Panc1 (cell line): ENCODE measurements at places on chromosomes 2 and 18.
A peak's percentile ranks its signal among the peaks of the same experiment; 100 is the strongest.

DNA sequence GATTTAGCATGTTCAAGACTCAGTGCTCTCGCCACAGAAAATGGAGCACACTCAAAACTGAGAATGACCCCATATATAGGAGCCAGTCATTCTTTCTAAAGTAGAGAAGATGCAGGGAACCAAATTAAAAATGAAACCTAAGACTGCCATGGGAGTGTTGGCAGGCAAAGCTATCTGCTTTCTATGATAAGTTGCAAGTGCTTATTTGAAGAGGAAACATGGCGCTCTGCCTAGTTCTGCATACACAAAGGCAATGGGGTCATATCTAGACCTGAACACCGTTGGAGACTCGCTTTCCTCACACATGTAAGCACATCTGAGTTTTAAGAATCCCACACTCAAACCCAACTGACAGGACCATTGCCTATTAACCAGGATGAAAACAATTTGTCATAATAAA is 292.5 kb downstream of the ALK start:
- no peak for DNase-seq

DNA sequence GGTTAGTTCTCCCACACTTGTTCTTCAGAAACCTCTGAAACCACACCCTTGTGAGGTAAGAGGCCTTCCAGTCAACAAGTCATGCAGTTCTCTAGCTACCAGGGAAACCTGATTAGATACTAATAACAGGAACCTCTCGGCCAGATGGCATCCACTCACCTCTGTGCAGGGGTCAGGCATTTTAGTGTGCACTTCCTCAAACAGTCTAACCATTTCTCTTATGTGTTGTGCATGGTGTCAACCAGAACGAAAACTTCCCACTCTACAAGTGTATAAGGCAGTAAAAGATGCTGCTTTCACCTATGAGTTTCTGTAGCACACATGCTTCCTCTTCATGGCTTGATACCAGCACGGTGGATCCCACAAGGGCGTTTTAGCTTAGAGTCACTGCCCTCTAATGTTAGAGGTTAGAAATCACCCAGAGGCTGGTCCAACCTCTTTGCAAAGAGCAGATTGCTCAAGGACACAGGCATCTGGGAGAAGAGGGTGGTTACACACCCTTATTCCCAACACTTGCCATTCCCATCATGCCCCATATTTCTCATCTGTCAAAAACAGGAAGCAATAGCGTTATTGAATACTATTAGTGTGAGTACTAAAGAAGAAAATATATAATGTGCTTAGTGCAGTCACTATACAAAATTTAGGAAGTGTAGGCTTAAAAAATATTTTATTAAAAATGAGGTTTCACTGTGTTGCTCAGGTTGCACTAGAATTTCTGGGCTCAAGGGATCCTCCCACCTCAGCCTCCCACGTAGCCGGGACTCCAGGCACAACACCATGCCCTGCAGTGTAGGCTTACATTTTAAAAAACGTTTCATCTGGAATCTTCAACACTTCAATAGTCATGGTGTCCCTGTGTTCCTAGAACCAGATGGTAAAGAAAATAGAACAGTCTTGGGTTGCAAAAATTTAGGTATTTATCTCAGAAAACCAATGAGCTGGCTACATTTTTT is 34.5 kb upstream of the RAB31 start:
- peak; percentile 41 for DNase-seq

DNA sequence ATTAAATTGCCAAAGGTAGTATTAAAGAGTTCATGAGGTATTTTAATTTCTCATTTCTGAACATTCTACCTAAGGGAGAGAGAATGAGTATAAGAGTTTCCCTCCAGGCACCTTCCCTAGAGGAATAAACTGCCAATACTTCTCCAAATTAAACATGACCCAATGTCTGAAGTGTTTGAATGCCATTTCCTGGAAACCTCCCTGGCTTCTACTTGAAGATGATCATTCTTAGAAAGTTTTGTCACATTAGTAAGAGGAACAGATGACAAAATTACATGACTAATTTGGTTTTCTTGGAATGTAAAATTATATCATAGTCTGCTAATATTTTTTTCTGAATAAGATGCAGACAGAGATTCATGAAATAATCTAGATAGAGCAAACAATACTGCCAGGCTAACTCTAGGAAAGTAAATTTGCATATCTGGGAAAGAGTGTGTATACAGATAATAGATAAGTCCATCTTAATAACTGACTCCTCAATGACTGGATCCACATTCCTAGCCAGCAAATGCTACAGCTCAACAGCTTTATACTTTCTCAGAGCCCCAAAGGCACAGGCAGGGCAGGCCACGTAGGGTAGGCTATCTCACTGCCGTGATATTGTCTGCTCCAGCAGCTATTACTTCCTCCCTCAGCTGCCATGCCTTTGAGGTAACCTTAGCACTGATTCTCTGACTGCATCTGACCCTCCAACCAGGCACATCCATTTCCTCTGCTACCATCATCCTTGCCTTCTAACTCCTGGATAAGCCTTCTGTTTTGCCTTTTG is 630.8 kb upstream of the PIK3C3 start:
- DNase-seq, result no peak

DNA sequence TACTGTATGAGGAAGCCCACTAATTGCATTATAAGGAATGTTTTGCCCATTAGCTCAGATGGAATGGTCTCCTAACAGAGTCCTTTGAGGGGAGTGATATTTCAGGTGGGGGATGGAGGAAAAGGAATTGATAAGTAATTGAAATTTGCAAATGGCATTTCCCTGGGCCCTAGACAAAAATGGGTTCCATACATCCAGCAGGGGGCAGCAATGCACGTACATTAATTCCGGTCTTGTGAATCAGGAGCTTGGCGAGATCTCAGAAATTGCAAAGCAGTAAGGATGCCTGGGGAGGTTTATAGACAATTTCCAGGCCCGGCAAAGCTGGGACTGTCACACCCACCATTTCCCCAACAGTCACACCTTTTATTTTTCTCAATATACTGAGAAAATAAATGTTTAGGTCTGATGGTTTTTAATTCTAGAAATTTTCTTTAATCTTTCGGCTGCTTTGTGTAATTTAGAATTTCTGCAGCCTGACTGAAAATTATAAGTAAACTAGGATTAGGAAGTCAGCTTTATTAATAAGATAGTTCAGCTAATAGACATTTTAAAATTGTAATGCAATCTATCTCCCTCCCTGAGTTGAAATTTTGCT is 122.8 kb downstream of the LYPD1 start:
- peak; percentile 32 for DNase-seq

DNA sequence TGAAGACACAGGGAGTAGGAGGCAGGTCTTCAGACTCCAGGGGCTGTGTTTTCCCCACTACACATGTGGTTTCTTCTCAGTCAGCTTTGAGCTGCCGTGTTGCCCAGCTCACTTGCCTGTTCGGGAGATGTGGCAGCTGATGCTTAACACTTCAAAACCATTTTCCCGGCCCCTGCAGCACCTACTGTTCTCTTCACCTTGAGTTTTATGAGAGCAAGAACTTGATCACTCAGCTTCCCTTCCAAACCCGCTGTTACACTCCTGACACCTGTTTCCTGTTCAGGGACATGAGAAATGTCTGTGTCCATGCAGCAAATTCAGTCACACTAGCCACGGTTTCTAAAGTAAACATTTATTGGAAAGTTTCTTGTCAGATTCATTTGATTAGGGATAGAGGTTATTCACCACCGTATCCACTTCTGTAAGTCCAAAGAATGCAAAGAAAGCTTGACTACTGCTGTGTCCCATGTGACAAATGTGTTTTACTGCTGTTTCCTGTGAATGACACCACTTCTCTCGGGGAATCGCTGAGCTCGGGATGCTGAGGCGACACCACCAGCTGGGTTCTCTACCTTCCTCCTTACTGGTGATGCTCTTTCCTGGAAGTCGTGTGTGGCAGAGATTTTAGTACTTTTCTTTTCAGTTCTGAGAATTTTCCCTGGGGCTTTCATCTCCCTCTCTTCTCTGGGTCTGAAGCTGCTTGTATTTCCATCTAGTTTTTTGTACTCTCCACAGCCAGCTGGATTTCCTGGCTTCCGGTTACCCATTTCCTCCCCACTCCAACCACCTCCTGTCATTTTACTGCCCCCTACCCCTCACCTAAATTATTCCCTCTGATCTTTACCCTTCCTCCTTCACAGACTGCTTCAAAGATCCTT is 91.7 kb downstream of the KLF7 start:
- no peak for DNase-seq

DNA sequence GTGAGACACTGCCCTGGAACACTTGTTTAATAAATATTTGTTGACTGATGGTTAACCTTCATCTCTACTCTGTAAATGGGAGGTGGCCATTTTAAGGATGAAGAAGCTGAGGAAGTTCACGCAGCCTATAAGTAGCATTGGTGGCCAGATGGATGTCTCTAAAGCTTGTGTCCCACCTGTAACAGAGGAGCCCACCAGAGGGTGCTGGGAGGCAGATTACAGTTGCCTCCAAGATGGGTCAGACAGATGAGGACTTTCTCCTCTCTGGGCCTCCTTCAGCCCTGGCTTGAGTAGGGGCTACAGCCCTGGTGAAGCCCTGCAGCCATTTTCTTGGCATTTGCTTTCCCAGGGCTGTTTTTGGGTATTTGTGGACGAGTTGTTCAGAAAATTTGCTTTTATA is 45.0 kb upstream of the MCFD2 start:
- no peak for DNase-seq

- no peak for DNase-seq
Measured at GRCh38 chr2:33373986-33374385, 102.5 kb upstream of the RASGRP3 start.

DNA sequence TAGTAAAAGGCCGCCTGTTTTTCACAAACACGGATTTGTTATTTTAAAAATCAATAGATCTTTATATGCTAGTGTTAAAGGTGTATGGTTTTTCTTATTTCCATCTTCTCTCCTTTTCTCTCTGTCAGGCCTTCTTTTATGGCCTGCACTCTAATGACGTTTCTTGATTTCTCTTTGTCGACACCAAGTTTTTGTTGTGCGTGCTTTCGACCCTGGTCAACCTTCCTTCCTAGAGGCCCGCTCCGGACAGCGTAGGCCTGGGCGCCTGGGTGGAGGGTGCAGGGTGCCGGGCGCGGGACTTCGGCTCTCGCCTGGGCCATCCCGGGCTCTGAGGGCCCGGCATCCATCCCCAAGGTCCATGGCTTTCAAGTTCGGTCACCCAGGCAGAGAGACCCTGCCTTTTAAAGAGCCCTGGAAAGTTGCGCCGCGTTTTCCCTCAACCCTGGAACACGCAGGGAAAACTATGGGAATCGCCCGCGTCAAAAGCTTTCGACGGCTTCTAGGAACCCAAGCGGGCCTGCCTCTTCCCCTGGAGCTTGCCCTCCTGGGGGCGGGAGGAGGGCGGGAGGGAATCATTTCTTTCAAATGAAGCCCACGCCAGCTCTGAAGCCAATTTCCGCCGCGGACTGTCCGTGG is 4.1 kb upstream of the SATB2 start:
- DNase-seq, result no peak

DNA sequence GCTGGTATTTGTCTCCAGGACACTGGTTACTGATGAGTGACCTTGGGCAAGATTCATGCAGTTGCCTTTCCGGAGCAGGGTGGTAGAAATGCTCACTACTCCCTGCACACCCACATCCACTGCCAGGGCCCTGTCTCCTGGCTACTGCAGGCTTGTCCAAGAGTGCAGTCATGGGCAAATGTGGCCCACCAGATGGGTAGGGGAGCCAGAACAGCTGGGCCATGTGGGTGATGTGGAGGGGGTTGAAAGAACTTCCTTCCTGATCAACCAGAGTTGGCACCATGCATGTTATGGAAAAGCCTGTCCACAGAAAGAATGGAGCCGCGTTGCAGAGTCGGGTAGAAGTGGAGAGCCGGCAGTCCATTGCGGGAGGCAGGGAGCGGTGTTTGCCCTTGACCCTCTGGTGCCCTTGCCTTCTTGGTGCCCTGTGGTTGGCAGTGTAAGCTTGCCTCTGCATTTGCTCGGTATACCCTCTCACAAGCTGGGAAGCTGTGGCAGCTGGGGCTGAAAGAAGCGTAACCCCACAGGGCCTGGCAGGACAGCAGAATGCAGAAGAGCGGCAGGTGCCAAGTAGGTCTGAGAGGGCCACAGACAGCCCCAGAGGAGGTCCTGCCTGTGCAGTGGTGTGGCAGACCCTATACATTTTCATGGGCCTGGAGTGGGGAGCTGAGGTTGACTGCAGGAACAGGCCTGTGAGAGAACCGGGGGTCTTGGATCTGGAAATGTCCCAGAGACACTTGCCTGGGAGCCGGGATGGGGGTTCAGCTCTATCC is 253.2 kb downstream of the TFCP2L1 start:
- no peak for DNase-seq

- no peak for DNase-seq
Measured at GRCh38 chr2:172783165-172783898, 47.7 kb downstream of the RAPGEF4 start.

GRCh38 chr18:3511980-3512379 is 62.0 kb downstream of the TGIF1 start:
- no peak for DNase-seq

DNA sequence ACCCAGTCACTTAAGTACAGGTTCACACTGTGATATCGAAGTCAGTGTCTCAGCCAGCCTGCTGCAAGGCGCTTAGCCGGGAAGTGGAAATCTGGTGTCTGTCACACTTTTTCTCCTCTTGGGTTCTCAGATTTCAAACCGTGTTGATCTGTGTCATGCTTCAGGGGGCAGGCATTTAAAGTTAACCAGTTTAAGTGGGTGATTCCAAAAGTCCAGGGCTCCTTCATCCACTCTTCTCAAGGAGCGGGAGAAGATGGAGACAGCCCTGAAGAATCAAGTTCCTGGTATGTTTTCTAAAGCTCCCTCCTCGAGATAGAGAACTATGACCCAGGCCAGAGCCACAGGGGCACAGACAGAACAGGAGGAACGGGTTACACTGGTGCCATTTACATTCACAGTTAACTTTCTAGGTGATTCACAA is 331.7 kb downstream of the GBX2 start:
- DNase-seq, result no peak

- DNase-seq, result no peak
Measured at GRCh38 chr2:12151716-12152115, 405.3 kb downstream of the LPIN1 start.

DNA sequence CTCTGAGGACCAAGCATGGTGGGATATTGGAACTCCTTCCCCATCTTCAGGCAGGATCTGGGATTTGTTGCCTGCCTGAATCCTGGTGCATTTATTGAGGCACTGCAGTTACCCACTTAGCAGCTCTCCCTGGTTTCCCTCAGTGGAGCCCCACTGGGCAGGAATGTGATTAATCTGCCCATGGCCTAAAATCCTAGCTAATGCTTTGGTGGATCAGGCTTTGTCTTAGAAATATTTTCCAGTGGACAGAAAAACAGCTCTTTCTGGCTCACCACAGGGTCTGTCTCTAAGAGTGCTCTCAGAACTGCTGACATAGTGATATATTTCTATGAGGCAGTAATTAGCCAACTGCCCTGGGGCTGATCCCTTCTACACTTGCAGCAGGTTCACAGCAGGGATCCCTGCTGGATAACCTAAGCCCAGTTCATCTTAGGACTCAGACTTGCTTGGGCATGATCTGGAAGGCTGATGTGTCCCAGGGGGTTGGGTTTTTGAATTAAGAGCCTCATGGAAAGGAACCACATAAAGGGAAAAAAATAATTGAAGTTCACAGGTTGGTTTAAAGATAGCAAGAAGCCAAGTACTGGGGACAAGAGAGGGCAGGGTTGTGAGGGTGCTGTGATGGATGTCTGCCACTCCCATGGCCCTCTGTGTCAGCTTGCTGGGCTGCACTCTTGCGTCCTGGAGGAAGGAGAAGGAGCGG is 44.3 kb upstream of the ZDBF2 start:
- no peak for DNase-seq
